ENCODE measurements at places on chromosomes 1 and 21. TPM values are rescaled to one million over a fixed set of nuclear protein-coding genes. Genes with fewer than 3 reads are reported as not detected.

Gene CD48
- total RNA-seq, result not detected

Gene PRR9
- total RNA-seq, result not detected

Gene ESPN
- total RNA-seq, result not detected

Gene PROK1
- total RNA-seq, result not detected

Gene DIO1
- total RNA-seq, result not detected

Gene CFHR2
- not detected for total RNA-seq

Gene CRP
- total RNA-seq, result not detected

Gene NBPF6
- not detected for total RNA-seq

Gene FHAD1
- total RNA-seq, result not detected

Gene FGR
- total RNA-seq, result not detected

Gene SHC1
- 390 TPM for total RNA-seq

Gene HORMAD1
- total RNA-seq, result not detected

Gene RGS7
- total RNA-seq, result 2.1 TPM

Gene CYYR1
- not detected for total RNA-seq

Gene PLXNA2
- total RNA-seq, result 20.7 TPM

Gene VCAM1
- total RNA-seq, result not detected

Gene FYB2
- total RNA-seq, result not detected

Gene WNT3A
- total RNA-seq, result not detected

Gene EXO1
- 16.1 TPM for total RNA-seq
